ENCODE measurements at places on chromosomes 3 and 15. TPM values are rescaled to one million over a fixed set of nuclear protein-coding genes. Genes with fewer than 3 reads are reported as not detected.

GRCh38 chr3:61674596-61674995 lies 113.2 kb downstream of the PTPRG start:
- DNase-seq, result no peak

GRCh38 chr3:66860771-66861170 lies 137.3 kb upstream of the KBTBD8 start:
- DNase-seq, result no peak

DNA sequence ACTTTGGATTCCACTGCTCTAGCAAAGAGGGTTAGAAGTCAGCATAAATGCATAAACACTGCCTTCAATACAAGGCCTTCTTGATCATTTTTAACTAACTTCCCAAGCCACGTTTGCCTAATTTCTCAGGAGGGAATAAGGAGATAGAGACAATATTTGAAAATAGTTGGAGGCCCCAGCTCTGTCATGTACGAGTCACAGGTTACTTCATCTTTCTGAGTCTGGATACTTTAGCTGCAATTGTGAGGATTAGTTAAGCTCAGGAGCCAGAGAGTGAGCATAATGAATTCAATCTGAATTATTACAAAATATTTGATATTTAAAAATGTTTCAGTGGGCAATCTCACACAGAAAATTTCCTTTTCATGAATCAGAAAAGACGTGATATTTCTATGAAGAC lies 298.9 kb downstream of the SHOX2 start:
- DNase-seq, result peak; percentile 33

DNA sequence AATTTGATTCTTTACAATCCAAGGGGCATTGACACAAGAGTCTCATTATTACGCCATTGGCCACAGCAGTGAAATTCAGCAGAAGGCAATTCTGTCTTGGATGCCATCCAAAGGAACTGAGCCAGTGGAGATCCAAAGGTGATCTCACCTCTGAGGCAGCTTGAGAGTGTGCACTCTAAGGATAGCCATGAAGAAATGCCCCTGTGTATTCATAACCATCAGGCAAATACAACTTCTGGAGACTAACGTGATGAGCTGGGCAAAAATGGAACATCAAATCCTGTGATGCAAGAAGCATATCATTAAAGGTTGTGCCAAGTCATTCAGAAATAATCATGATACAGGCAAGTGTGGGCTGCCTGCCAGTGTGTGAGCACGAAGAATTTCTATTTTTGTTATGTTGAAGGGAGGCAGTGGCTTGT lies 41.4 kb downstream of the ROBO2 start:
- DNase-seq, result peak; percentile 67

DNA sequence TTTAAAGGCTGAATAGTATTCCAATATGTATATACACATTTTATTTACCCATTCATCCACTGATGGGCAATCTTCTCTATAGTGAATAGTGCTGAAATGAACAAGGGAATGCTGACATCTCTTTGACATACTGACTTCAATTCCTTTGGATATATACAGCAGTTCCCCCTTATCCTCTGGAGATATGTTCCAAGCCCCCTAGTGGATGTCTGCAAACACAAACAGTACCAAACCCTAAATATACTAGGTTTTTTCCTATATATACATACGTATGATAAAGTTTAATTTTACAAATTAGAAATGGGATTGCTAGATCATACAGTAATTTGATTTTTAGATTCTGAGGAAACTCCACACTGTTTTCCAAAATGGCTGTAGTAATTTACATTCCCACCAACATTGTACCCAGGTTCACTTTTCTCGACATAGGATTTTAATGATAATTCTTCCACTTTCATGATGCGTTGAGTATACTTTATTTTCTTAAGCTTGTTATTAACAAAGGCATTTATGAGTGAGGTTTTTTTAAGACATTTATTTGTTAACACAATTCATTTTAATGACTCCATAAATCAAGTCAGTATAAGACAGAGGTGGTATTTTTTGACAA lies 38.2 kb downstream of the VPS13C start:
- DNase-seq, result no peak

DNA sequence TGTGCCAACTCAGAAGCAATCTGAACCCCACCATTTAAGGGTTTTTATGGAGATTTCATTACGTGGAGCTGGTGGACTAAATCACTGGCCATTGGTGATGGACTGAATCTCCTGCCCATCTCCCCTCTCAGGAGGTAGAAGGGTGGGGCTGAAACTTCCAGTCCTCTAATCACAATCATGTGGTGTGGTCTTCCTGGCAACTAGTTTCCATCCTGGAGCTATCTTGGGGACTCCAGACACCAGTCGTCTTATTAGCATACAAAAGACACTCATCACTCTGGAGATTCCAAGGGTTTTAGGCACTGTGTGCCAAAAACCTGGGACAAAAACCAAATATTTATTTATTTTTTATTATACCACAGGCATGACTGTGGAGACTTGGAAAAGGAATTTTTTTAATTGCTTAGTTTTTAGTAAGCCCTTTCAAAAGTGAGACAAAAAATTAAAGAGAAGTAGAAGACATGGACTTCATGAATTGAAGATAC lies 203.6 kb downstream of the WNT5A start:
- no peak for DNase-seq

DNA sequence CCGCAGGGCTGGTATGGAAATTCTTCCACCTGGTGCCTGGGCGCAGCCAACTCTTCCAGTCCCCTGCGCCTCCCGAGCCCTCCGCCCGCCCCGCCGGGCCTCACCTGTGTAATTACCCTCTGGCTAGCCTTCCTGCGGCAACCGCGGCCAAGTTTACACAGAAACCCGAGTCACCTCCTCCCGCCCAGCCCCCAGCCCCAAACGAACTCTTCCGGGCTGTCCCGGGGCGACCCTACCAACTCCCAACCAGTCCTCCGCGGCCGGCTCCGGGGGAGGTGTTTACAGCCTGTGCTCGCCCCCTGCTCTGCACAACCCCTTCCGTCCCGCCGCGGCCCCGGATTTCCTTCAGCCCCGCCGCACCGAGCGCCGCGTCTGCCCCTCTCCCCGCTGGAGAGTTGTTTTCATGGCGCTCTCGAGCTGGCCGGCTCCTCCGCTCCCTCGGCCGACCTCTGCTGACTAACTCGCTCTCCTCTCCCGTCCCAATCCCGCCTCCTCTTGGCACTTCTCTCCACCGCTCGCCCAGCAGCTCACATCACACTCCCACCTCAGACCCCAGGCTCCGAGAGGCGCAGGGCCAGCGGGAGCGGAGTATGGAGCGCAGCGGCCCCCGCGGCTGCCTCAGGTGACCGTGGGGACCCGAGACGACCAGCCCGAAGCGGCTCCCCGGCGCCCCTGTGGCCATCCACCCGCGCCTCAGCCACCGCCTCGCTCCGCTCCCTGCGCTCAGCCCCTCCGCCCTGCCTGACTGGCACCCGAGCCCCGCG lies 538 bp downstream of the ATOSA start:
- peak; percentile 66 for DNase-seq

GRCh38 chr3:46196261-46196957 lies 11.7 kb downstream of the CCR1 start:
- DNase-seq, result no peak

- no peak for DNase-seq
Measured at GRCh38 chr3:194579091-194579606, 54.1 kb downstream of the TMEM44 start.

Gene LDHAL6B
- total RNA-seq, result not detected

Gene CRTAP
- 86.9 TPM for total RNA-seq

Gene OR5K2
- not detected for total RNA-seq

Gene GOLGA6D
- total RNA-seq, result not detected

Gene IFRD2
- 52.7 TPM for total RNA-seq

Gene MAGEL2
- total RNA-seq, result under 0.01 TPM

Gene CILP
- not detected for total RNA-seq

Gene PLA2G4B
- under 0.01 TPM for total RNA-seq

Measured in IMR-90 (cell line).